ENCODE measurements at places on chromosomes 6 and 20.

GRCh38 chr6:136201732-136202131 lies 48.4 kb downstream of the MTFR2 start:
- DNase-seq: no peak

DNA sequence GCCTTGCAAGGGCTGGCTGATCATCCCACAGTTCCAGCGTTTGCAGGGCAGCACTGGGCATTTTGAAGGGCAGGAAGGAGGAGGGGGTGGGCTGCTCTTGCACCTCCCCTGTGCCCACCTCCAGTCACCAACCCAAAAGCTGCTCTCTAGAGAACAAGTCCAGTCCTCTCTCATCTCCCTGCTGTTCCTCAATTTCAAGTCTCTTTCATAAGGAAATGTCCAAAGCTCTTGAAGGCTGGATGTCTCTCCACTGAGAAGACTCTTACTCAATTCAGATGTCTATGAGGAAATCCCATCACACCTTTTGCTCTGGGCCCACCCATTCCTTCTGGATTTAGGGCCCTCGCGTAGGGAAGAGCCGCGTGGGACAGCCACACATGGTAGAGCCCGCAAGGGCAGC lies 31.7 kb downstream of the WRNIP1 start:
- no peak for DNase-seq

DNA sequence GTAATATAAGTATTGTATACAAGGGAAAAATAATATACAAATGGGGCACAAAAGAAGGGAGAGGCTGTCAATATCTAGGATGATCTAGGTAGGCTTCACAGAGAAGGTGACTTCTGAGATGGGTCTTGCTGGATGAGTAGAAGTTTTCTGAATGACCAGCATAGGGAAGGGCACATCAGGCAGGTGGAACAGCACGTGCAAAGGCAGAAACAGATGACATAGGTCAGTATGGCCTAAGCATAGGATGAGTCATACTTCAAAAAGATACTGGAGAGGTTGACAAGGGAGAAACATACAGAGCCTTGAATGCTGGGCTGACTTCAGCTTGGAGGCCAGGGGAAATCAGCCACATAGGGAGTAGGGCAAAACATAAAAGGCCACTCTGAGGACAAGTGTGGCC lies 31.9 kb upstream of the SIRPA start:
- no peak for DNase-seq

- DNase-seq: no peak
Observed at GRCh38 chr6:109722564-109723254, 31.6 kb downstream of the FIG4 start.

GRCh38 chr20:41978246-41978790 lies 360.1 kb upstream of the CHD6 start:
- DNase-seq: no peak

- DNase-seq: no peak
Observed at GRCh38 chr20:32702706-32703425, 29.1 kb upstream of the C20orf203 start.
